ENCODE measurements at places on chromosomes 1 and 21.

GRCh38 chr1:84582802-84583587, 8.8 kb upstream of the CTBS start:
- DNase-seq, result no peak

GRCh38 chr1:107442551-107442950, 301.7 kb downstream of the NTNG1 start:
- no peak for DNase-seq

- DNase-seq, result no peak
These were observed 551.5 kb downstream of the LMO4 start for GRCh38 chr1:87880098-87880760.

DNA sequence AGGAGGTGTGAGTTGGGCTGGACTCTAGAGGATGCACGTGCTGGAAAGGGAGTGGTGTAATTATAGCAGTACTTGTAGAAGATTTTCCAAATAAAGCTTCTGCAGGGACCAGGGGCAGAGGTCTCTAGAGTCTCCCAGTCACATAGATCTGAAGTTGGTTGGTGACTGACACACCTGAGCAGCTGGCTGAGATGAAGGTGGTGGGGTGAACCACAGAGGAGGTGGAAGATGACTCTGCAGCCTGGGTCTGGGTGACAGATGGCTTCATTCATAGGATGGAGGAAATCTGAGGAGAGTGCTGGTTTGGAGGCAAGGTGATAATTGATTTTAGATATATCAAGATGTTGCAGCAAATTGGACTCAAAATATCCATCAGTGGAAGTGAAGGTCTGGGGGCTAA, 178.9 kb upstream of the IVNS1ABP start:
- DNase-seq, result no peak

- no peak for DNase-seq
These were observed 48.5 kb downstream of the CAPN2 start for GRCh38 chr1:223760833-223761232.

DNA sequence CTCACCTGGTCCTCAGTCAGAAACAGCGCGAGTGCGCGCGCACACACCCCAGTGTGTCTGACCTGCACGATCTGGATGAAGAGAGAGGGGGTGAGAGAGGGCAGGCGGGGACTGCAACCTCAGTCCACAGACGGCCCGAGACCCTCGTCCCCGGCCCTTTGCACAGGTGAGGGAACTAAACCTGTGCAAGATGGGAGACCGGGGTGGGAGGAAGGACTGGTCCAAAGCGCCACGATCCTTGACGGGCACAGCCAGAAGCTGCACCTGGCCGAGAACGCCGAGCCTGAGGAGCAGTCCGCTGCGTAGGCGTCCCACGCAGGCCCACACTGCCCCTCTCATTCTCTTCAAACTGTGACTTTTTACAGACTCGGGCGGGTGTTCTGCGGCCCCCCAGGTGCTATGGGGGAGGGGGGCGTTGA, 519 bp upstream of the IQCC start:
- DNase-seq, result no peak

DNA sequence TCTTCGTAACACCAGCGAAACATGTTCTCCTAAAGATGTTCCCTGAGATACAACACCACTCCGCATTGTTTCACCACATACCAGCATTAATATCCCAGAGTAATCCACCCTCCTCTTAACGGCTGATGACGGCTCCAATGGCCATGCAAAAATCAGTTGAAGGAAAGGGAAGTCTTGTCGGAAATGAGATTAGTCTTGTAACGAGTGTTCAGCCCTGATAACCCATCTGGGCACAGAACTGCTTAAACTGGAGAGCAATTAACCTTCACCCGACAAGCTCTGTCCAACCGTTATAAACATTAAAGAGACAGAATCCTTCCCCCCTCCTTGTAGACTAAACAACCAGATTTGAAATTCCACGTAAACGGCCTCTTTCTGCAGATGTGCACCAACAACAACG, 21.9 kb downstream of the ERG start:
- no peak for DNase-seq

DNA sequence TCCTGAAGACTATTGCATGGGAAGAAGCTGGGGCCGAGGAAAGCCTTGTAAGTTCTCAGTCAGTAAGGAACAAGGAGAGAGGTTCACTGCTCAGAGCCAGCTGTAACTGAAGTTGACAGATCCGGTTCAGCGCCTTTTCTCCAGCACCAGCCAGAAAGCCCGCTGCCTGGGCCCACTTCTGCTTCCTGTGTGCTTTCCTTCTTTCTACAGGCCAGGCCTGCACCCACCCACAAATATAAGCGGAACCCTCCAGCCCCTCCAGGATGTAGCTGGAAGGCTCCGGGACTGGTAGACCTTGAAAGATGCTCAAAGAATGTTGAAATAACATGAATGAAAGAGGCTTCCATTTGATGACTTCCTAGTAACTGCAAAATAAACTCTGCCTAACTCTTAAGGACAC, 38.8 kb downstream of the PARP1 start:
- DNase-seq, result no peak

DNA sequence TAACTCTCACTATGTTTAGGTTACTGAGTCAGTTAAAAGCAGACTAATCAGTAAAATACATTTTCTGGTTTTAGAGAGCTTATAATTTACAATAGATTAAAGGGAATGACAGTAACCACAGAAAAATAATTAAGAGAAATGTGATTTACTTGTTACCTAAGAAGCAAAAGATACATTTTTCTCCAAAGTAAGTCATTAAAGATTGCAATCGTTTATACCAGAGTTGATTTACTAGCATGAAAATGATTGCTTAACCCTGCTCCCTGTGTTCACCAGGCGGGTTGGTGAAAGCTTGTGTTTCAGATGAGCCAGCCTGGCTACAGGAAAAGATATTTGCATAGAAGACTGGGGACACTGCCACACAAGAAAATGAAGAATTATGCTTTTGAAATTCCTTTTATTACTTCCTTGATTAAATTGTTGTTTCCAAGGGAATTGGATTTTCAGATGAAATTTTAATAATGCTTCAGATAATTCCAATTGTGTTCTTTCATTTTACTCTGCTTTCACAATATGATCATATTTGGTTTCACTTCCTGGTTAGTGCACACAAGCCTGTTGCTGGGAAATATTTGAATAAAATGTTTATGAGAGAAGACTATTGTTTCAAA, 27.9 kb downstream of the LRRC8B start:
- no peak for DNase-seq

DNA sequence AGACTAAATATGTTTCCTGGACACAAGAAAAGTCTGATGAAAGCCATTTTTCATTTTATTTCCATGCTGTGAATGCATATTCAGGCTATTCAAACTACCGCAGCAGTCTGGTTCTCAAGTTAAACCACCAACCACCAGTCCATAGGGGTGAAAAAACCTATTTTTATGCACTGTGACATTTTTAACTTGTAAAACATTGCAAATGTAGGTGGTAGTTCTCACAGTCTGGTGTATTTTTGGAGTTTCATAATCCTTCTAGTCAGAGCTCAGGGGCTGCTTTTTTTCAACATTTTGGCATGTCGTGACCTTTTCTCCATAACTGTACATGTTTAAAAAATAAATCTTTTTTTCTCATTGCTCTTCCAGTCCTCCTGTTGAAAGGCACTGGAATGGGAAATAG, 907.6 kb upstream of the ADGRL2 start:
- DNase-seq, result no peak

DNA sequence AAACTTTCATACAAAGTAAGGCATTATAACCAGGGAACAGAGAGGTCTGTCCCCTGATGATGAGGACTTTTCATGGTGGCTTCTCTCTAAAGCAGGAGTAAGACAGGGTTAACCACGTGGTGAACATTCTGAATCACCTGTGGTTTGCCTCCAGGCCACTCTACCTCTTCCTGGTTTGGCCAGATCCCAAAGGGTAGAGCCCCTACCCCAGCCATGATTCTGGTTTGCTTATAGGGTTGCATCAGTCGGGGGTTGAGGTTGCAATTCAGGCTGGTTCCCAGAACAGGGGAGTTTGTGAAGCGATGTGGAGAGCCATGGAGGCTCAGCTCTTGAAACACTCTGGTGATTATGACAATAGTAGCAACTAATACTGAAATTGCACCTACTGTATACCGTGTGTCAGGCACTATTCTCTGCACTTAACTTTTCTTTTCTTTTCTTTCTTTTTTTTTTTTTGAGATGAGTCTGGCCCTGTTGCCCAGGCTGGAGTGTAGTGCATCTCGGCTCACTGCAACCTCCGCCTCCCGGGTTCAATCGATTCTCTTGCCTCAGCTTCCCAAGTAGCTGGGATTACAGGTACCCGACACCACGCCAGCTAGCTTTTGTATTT, 8.3 kb downstream of the CNR2 start:
- no peak for DNase-seq

Measured in naive thymus-derived CD8-positive, alpha-beta T cell (primary cell).